Activated CD4-positive, alpha-beta T cell treated with anti-CD3 and anti-CD28 coated beads, Interleukin-2, amount 50 U/mL, for 16 hours (primary cell): ENCODE measurements at places on chromosomes 16 and 17.

DNA sequence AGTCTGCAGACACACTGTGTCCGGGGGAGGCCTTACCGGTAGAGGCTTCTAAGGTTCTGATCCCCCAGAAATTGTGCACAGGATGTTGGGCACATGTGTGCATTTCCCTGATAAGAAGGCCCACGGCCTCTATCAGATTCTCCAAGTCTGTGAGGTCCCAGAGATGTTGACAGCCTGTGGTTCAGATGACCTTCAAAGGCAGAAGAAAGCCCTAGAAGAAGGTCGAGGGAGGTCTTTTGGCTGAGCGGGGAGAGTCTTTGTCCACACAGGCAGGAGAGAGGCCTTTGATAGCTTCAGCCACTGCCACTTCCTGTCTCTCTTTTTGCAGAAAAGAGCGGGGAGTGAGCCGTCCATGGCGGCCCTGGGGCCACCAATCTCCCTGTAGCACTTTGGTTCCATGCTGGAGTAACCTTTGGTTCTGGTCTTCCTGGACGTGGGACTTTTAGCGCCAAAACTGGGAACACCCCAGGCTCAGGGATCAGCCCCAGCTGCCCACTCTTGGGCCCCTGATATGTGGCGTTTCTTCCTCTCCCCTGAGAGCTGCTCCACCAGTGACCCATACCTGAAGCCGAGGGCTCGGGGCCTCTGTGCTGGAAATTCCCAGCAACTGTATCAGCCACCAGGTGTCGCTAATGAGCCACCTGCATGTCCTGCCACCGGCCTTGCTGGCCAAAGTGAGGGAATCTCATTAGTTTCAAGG, 28.1 kb upstream of the LGALS9 start:
- peak; percentile 66 for DNase-seq

DNA sequence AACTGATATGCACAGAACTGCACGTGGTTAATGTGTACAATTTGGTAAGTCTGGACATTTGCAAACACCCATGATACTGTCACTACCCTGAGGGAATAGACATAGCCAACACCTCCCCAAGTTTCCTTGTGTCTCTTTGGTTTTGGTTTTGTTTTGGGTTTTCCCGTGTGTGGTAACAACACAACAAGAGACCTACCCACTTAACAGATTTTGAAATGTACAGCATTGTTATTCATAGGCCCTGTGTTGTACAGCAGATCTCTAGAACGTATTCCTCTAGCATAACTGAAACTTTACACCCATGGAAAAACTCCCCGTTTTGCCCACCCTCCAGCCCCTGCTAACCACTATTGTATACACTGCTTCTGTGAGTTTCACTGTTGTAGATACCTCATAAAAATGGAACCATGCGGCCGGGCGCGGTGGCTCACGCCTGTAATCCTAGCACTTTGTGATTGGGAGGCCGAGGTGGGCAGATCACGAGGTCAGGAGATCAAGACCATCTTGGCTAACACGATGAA, 76.3 kb upstream of the TBC1D3K start:
- DNase-seq: peak; percentile 62

GRCh38 chr17:80631142-80632045, 86.8 kb downstream of the RPTOR start:
- no peak for DNase-seq

GRCh38 chr16:57481421-57481820, 4.9 kb downstream of the DOK4 start:
- no peak for DNase-seq

DNA sequence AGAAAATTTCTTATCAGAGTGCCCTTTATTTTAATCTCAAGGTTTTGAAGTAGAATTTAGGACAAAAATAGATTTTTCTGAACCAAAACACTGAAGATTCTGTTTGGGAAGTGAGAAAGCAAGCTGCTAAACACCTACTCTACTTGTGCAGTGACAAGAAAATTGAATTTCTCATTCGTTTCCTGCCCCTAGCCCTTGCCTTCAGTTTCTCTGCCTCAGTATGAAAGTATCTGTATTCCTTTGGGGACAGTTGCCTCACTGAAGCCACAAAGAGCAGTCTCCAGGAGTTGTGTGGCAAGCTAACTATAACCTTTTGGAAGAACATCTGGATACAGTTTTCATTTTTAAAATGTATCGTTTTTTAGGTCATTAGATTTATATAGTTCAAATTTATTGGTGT, 19.7 kb downstream of the MOSMO start:
- DNase-seq: no peak

GRCh38 chr16:4747906-4748681, 13.8 kb downstream of the DNAAF8 start:
- no peak for DNase-seq

GRCh38 chr17:38900978-38901656, 24.3 kb upstream of the LASP1NB start:
- DNase-seq: peak; percentile 59

DNA sequence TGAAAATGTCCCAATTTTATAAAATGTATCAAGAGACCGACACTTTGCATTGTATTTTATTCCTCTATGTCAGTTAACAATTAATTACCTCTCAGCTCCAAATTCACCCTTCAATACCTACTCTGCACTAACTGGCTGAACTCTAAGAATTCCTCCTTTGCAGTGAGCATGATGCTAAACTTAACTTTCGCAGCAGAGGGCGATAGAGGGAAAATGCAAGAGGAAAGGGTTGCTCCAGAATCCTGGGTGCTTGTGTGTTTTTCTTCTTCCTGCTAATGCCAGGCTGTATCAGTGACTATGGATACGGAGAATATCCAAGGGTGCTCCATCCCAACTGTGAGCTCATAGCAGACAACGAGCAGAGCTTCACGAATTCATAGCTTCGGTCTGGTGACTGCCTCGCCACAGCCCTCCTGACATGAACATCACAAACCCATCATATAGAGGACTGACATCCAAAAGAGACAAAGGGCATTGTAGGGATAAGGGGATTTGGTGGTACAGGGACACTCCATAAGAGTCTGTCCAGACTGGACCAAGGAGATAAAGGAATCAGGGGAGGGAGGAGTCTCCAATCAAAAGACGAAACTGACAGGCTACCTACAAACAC, 172.9 kb downstream of the STX8 start:
- peak; percentile 40 for DNase-seq

GRCh38 chr17:59754552-59754951, 47.1 kb downstream of the VMP1 start:
- DNase-seq: peak; percentile 83

DNA sequence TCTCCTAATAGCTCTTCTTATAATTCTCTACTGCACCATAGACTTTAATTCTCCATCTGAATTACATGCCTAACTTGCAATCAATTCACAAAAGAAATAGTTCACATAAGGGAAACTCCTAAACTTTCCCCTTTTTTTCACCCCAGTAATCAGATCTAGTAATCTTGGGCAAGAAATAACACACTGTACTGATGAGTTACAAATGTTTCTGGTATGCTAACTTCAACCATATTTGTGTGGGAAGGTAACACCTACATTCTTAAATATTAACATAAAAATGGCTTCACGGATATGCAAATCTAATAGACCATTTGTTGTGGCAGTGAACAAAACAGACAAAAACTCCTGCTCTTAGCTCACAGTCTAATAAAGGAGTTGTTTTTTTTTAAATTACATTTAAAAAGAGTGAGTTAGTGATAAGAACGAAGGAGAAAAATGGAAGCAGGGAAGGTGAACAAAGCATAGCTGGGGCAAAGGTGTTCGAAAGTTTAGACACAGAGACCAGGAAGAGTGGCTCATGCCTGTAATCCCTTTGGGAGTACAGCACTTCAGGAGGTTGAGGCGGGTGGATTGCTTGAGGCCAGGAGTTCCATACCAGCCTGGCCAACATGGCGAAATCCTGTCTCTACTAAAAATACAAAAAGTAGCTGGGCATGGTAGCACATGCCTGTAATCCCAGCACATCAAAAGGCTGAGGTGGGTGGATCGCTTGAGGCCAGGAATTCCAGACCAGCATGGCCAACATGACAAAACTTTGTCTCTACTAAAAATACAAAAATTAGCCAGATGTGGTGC, 34.8 kb downstream of the CMTM3 start:
- no peak for DNase-seq

- peak; percentile 27 for DNase-seq
Measured at GRCh38 chr17:63516910-63517824, 6.0 kb upstream of the KCNH6 start.

DNA sequence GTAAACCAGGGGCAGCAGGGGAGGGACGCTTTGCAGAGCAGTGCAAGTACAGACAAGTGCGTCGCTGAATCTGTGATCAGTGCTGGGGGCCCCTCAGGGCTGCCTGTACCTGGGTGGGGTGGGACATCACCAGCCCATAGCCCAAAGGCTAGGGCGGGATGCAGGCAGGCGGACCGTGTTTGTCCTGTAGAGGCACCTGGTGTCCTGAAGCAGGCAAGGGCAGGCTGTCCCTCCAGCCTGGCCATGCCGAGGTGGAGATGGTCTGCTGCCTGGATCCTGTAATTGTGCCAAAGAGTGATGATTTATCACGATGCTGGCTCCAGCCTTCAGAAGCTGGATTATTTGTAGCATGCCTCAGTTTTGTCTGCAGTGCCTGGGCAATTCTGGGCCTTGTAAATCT, 137.9 kb upstream of the GSE1 start:
- DNase-seq: no peak

DNA sequence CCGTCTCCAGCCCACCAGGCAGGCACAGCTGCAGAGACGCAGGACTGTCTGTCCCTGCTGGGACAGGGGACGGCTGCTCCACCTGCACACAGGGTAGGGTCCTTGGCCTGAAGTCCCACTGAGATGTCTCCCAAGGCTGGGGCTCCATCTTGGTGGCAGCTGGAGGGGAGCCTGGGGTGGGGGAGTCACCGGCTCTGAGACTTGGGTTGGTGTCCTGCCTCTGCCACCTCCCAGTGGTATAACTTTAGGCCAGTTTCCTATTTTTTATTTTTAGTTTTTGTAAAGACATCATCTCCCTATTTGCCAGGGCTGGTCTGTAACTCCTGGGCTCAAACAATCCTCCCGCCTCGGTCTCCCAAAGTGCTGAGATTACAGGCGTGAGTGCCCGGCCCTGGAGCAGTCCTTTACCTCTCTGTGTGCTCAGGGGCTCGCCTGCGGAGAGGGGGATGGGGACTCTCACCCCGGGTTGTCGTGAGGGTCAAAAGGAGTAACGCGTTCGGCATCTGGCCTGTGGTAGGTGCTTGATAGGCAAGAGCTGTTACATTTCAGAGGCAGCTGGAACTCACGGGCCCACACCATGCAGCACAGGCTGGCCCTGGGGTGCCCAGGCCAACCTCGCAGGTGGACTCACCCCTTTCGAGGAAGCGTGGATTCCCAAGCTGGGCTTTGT, 46.6 kb upstream of the DOC2B start:
- DNase-seq: no peak

DNA sequence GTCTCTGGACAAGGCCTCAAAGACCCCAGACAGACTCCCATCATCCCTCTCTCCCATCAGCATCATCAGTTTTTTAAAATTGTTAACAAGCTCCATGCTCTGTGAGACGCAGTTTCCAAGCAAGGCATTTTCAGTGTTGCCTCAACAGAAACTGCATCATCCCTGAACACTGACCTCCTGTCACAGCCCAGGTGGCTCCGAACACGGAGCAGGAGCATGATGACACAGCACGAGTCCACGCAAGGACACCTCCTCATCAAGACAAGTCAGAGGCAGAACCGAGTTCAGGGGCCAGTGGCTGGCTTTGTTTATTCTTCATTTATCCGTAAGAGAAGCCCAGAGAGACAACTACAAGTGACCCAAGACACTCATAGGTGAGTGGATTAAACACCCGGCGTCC, 91.4 kb downstream of the ANKRD11 start:
- DNase-seq: no peak

DNA sequence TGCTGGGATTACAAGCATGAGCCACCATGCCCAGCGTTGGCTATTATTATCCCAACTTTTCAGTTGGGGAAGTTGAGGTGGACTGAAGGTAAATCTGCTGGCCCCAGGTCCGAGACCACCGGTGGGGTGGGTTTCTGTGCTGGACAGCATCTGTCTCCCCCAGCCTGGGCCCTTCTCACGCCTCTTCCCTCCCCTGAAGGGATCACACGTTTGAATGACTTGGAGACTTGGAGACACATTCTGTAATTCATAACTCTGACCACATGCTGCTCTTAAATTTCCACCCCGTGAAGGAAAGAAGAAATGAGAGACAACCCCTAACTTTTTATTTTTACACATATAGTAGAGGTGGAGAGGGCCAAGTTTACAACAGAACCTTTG, 109.8 kb downstream of the MSI2 start:
- no peak for DNase-seq

- DNase-seq: no peak
Measured at GRCh38 chr17:62219221-62219899, 154.3 kb upstream of the MED13 start.

DNA sequence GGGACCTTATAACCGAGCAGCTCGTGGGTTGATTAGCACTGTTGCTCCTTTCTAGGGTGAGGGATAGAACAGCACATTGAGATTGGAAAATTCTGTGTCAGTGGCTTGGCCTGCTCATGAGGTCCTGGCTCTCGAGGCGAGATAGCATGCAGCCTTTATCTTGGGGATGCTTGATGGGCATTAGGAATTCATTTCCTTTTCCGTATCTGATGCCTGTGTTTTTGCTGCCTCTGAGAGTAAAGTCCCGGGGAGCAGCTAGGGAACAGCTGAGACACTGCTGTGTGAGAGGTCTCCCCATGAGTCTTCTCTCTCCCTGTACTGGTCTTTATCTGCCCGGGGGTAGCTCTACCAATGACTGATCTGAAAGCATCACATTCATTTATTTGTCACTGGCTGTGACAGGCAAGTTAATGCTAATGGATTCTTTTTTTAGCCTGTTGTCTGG, 14.5 kb downstream of the MSI2 start:
- DNase-seq: no peak

DNA sequence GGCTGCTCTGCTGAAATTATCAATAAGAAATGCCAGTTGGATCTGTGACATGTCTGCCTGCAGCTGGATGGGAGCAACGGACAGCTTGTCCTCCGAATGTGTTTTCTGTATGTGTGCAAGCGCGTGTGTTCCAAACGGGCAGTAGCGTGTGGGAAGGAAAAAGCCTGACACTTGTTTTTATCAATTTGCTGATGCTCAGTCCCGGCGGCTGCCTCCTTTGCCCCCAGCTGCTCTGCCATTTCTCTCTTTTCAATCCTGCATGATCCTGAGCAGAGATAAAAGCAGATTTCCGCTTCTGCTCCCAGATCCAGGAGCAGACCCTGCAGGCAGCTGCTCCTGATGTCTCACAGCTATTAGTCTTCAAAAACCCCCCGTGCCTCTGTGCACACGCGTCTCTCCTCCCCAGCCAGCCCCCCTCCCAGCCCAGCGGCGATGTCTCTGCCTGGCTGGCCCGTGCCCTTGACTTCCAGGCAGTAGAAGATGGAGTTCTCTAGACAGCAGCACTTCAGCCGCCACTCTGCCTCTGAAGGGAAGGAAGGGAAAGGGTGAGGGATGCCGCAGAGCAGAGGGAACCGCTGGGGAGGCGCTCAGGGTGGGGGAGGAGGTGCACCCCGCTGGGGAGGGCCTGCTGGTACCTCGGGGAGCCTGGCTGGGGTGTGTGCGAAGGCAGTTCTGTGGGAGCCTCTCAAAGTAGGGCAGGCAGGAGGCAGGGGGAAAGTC, 4.1 kb downstream of the PRCD start:
- no peak for DNase-seq

DNA sequence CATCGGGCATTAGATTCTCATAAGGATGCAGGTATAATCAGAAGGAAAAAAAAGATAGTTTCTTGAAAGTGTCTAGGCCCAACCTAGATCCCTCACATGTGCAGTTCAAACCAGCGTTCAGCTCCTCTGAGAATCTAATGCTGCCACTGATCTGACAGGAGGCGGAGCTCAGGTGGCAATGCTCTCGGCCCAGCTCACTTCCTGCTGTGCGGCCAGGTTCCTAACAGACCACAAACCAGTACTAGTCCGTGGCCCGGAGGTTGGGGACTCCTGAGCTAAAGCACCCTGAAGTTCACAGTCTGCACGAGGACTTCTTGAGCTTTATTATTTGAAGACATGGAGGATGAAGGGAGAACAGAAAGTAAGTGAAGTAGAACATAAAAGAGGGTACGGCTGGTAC, 16.8 kb downstream of the SMCR8 start:
- no peak for DNase-seq
